Bronchial epithelial cell (primary cell): ENCODE measurements at places on chromosomes 7 and 10.

DNA sequence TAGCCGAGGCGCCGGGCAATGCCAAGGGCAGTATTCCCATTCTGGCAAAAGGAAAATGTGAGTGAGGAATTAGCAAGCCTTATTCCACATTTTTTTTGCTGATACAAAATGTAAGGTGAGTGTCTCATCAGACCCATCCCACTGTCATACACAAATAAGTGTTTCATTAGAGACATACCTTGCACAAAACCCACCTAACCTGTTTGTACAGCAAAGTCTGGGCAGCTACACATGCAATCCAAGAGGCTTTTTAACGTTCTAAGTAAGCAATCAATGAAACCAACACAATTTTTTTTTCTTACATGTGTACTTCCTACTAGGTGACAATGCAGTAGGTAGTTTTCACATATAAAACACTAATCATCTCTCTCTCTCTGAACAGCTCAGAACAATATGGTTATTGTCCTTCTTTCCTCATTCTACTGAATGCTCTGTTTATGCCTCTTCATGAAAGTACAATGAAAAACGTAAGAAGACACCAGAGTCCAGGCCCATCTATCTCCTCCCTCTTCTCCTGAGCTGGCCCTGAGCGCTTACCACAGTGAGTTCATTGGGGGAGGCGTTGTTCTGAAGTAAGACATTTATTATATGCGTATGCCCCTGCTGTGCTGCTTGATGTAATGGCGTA is 217.2 kb downstream of the ANK3 start:
- DNase-seq: peak; percentile 76

DNA sequence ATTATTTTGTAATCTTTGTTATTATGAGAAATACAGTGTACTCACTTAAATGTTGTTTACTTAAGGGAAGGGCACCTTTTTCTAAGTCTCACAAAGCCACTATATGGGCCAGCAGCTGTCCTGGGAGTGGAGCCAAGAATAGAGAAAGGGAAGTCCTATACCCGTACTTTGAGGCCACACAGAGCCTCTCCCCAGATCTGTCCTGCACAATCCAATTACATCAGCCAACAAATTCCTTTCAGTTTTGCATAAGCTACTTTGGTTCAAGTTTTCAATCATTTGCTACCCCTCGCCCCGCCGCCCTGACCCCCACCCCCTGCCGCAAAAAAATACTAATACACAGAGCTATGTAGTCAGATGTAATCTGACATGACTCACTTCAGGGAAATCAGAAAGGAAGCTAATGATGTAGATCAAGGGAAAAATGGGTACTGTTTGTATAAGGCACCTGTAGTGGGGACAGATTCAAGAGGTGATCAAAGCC is 297.4 kb upstream of the NEBL start:
- DNase-seq: peak; percentile 49

- no peak for DNase-seq
Observed at GRCh38 chr10:88333248-88333630, 249.9 kb downstream of the RNLS start.

DNA sequence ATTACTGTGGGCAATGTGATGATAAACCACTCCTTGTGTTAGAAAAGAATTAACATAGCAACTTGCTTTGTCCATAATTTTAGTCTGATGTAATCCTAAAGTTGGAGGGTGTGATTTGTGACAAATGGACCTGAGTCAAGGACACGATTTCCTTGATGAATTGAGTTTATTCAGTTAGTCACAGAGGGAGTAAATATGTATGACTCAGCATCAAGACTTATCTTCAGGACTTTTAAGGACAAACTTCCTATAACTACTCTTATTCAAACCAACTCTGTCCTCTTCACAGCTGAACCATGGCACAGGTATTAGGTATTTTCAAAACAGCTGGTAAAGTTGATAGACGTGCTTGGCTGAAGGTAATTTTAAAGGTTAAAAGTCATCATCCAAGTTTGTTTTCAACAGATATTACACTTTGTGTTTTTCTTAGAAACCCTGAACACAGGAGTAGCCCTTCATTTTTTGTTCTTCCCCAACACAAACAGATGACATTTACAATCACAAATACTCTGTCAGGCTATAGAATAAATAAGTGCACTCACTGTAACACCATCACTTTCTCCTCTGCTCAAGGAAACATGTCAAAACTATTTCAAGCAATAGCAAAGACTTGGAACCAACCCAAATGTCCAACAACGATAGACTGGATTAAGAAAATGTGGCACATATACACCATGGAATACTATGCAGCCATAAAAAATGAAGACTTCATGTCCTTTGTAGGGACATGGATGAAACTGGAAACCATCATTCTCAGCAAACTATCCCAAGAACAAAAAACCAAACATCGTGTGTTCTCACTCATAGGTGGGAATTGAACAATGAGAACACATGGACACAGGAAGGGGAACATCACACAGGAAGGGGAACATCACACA is 54.5 kb downstream of the COA1 start:
- DNase-seq: peak; percentile 98

DNA sequence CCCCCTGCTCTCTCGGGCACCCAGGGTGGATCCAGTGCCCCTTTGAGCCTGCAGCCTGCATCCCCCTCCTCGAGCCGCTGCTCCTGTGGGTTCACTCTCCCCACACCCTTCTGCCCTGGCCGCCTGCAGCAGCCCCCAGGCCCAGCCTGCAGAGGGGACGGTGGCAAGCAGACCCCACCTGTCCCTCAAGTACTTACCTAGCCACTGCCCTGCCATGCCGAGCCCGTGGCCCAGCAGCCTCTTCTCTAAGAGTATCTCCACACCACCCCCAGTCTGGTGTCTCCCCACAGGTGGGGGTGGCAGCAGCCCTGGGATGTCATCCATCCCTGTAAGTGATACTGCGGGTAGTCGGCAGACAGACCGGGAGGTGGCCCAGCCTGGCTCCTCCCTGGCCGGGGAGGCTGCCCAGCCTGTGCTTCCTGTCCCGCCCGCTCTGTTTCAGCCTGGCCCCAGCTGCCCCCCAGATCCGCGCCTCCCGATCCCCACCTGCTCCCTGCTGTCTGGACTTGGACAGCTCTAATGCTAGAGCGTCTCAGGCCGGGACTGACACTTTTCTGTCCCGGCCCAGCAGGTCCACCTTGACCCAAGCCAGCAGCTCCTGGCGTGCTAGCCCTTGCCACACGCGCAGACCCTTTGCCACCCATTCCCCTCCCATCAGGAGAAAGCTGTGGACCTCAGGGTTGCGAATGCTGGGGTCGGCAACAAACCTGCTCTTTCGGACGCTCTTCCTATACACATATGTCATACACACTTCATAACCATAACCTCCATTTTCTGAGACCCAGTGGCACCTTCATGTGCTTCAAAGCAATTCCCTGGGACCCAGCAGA is 25.0 kb downstream of the YKT6 start:
- DNase-seq: no peak

DNA sequence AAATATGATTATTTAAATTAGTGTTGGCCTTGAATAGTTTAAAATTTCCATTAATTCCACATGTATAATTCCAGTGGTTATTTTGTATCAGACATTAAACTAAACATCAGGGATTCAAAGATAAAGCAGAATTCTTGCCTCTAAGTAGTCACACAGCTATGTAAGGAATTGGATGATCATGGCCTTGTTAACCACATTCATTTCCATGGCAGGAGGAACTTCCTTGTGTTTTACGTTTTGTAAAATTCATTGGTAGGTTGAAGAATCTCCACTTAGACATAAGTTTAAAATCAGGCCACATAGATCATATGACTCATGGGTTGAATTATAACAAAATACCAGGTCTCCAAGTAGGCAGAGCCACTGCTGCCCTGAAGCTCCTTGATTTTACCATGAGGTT is 289.7 kb downstream of the PLXDC2 start:
- DNase-seq: no peak

DNA sequence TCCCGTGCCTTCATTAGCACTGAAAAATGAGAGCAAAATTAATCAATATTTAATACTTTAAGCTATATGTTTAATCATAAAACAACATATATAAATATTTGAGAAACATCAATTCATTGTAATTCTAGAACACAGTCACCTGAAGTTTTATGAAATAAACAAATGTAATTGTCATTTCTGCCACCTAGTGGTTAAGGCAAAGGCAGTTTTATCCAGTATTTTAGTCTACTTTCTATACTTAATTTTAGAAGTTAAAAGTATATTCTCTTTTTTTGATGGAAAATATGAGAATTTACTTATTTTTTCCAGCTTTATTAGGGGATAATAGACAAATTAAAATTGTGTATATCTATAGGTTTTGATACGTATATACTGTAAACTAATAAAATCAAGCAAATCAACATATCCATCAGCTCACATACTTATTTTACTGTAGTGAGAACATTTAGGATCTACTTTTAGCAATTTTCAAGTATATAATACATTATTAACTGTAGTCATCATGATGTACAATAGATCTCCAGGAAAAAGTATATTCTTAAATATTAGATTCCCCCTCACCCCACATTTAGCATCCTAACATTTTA is 16.9 kb downstream of the PCGF6 start:
- DNase-seq: peak; percentile 35

DNA sequence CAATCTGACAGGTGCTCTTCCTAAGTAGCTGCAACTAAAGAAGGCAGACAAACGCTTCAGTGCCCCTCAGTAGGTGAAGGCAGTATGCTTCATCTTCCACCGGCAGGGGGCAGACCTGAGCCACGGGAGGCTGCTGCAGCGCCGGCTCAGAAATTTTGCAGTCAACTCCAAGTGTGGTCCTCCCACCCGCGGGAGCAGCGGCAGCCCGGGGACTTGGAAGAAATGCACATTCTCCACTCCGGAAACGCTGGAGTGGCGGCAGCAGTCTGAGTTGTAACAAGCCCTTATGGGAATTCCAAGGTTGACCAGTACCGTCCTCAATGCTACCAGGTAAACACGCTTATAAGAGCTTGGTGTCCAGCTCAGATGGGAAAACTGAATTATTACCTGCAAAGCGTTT is 3.4 kb downstream of the IGFBP3 start:
- DNase-seq: peak; percentile 42

DNA sequence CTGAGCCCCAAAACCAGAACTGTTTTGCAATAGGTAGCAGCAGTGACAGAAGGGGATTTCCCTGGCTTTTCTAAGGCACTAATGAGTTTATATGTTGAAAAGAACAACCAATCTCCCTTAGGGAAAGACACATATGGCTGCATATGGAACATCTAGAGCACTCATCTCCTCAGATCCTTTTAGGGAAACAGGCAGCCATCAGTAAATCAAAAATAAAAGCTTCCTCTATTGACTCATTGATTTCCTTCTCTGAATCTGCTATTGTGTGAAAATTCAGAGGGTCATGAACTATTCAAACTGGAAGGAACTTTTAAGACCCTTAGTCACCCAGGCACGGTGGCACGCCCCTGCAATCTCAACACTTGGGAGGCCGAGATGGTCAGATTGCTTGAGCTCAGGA is 110.9 kb upstream of the NANOS1 start:
- DNase-seq: peak; percentile 31

GRCh38 chr10:102254426-102254825 is 9.1 kb downstream of the GBF1 start:
- DNase-seq: no peak

DNA sequence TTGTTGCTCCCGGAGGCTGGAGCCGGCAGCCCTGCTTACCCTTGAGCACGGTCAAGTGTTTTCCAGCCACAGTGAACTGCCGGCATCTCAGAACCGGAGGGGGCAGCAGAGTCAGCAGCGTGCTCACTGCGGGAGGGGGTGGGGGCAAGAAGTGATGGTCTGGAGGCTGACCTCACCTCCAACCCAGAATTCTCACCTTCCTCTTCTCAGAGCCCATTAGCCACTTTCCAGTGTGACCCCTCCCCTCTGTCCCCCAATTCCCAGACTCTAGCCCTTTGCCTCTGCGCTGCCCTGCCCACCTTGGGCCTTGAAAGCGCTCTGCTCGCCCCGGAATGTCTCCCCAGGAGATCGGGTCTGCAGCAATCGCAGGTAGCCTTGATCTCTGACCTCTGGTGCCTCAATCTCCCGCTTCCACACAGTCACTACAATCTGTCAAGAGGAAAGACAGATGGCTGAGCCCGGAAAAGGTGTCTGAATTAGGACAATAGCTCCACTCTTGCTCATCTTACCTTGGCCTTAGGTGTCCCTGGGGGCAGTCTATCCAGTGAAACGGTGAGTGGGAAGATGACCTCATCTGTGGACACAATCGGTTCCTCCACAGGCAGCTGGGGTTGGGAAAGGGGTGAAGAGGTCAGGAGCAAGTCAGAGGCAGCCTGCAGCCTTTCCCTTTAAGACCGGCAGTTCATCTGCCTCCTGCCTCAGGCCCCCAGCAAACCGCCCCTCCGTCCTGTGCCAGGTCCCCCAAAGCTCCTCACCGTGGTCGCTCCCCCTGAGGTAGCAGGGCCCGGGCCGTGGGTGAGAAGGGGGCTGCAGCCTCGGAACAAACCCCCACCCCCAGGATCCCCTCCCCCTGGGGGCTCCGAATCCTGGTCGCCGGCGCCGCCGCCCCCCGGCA is 942 bp downstream of the TRAPPC14 start:
- DNase-seq: peak; percentile 78

GRCh38 chr7:155263581-155264143 is 34.0 kb upstream of the INSIG1 start:
- no peak for DNase-seq

DNA sequence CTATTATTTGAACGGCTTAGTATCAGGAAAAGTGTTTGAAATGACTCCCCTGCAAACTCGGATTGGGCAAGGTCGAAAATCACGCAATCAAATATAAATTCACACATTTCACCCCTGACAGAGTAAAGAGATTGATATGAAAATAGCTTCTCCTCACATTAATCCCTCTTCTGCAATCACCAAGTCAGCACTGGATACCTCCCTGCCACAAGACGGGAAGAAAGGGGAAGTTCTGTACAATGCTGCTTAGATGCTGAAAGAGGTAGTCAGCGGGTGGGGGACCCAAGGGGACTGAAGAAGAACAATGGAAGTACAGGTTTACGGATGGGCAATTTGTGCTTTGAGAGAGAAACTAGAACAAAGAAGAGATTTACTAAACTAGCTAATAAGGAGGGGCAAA is 72.0 kb upstream of the ANK3 start:
- no peak for DNase-seq

GRCh38 chr7:74709880-74710671 is 52.6 kb downstream of the GTF2I start:
- no peak for DNase-seq

- DNase-seq: peak; percentile 96
Observed at GRCh38 chr10:3776796-3777571, 8.0 kb downstream of the KLF6 start.
